Nephron progenitor cell (in vitro differentiated cells): ENCODE measurements at places on chromosomes 7 and 10.

- H3K4me1 ChIP-seq = peaks cover 21% of the 10 kb centered on the region
- no peaks in the 10 kb centered on the region for H3K36me3 ChIP-seq
- no peak overlapping the region for H3K27ac ChIP-seq
- DNase-seq = peak; percentile 94
- peaks cover 64% of the 10 kb centered on the region for H3K27me3 ChIP-seq
These were observed 135.9 kb upstream of the PODXL start for GRCh38 chr7:131692131-131692960.

DNA sequence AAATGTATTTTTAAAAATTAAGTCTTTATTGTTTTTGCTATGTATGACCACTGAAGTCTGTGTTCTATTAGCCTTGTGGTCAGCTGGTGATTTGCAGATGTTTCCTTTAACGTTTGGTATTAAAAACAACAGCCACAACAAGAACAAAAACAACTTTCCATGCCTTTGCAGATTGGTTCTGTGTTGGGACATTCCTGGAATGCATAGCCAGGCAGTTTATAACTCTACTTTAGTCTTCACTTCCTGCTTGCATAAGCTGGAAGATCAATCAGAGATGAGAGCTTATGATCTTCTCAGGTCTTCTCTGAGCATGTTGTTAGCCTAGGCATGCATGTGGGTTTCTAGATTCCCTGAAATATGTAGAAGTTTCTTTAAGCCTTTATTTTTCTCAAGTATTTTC lies 58.9 kb upstream of the SEMA3C start:
- peaks cover 15% of the 10 kb centered on the region for H3K36me3 ChIP-seq
- peaks cover 2% of the 10 kb centered on the region for H3K27me3 ChIP-seq
- H3K4me1 ChIP-seq = no peaks in the 10 kb centered on the region
- H3K4me3 ChIP-seq = no peak overlapping the region
- H3K27ac ChIP-seq = no peak overlapping the region
- DNase-seq = no peak

- peaks cover 7% of the 10 kb centered on the region for H3K4me1 ChIP-seq
- H3K36me3 ChIP-seq = no peaks in the 10 kb centered on the region
- H3K4me3 ChIP-seq = no peak overlapping the region
- H3K27ac ChIP-seq = no peak overlapping the region
- DNase-seq = peak; percentile 10
- H3K27me3 ChIP-seq = no peaks in the 10 kb centered on the region
These were observed 223.9 kb downstream of the GPR158 start for GRCh38 chr10:25398680-25399079.

GRCh38 chr7:51029701-51030191 lies 247.1 kb upstream of the GRB10 start:
- peaks cover 7% of the 10 kb centered on the region for H3K27me3 ChIP-seq
- no peak for DNase-seq
- no peaks in the 10 kb centered on the region for H3K36me3 ChIP-seq
- no peak overlapping the region for H3K4me3 ChIP-seq

DNA sequence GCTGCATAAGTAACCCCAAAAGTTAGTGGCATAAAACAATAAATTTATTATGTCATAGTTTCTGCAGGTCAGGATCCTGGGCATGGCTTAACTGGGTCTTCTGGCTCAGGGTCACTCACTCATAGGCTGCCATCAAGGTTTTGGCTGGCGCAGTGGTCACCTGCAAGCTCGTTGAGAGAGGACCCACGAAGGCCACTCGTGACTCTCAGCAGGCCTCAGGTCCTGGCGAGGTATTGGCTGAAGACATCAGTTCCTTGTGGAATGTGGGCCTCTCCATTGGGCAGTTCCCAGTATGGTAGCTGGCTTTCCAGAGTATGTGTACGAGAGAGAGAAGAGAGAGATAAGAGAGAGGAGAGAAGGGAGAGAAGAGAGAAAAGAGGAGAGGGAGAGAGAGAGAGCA lies 138.3 kb upstream of the KLF14 start:
- H3K27ac ChIP-seq = no peak overlapping the region
- no peak for DNase-seq
- peaks cover 5% of the 10 kb centered on the region for H3K27me3 ChIP-seq
- no peaks in the 10 kb centered on the region for H3K36me3 ChIP-seq
- H3K4me3 ChIP-seq = no peak overlapping the region

GRCh38 chr7:50564640-50565558 lies at the start of gene DDC:
DDC (minus strand) TSS chr7:50565405; CDS start chr7:50544085, 21,320 bp downstream.
- no peaks in the 10 kb centered on the region for H3K36me3 ChIP-seq
- no peak within 1 kb of the TSS for H3K27ac ChIP-seq
- DNase-seq = no peak
- H3K4me1 ChIP-seq = peaks cover 18% of the 10 kb centered on the region

DNA sequence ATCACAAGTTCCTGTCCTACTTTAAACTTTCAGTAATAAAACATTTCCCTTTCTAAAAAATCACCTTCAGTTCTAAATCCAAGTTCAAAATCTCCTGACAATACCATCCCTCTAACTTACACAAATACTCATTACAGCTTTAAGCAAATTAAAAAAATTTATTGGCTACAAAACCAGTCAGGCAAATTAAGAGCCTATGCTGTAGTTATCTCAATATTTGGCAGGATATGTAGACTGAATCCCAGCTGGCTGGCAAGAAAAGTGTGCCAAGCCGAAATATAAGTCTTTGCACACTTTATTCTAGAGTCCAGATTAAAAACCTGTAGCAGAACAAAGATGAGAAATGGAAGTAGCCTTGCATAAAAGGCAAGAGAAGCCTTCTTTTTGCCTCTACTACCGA lies 9.5 kb downstream of the WAPL start:
- H3K4me1 ChIP-seq = no peaks in the 10 kb centered on the region
- H3K36me3 ChIP-seq = peaks cover 62% of the 10 kb centered on the region
- no peak overlapping the region for H3K27ac ChIP-seq
- DNase-seq = no peak
- no peaks in the 10 kb centered on the region for H3K27me3 ChIP-seq

GRCh38 chr7:152643979-152644559 lies 31.9 kb downstream of the XRCC2 start:
- peaks cover 3% of the 10 kb centered on the region for H3K27me3 ChIP-seq
- no peak overlapping the region for H3K4me3 ChIP-seq
- no peak for DNase-seq
- no peaks in the 10 kb centered on the region for H3K4me1 ChIP-seq
- H3K27ac ChIP-seq = peak overlapping the region; percentile 49

DNA sequence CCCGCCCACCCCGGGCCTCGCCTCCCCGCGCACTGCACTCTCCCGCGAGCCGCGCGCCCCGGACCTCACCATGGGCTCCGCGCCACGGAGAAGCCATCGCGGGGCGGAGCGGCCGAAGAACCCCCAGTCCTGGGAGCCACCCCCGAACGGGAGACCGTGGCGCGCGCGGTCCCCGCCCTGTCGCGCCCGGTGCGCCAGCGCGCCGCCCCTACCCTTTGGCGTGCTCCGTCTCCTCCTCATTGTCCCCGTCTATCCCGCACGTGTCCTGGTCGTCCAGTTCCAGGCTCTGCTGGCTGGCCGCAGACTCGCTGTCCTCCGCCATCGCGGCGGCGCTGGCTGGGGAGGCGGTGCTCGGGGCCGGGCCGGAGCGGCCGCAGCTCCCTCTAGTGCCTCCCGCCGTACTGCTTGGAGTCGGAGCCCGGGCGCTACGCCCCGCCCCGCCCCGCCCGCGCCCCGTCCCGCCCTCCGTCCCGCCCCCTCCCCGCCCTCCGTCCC lies at the start of gene NMT2:
NMT2 (minus strand) TSS at position 403 of the 495 bp plus-strand sequence; CDS start at position 322, 81 bp downstream.
- H3K4me3 ChIP-seq = peak within 1 kb of the TSS; percentile 92
- peaks cover 11% of the 10 kb centered on the region for H3K36me3 ChIP-seq
- DNase-seq = no peak
- H3K27me3 ChIP-seq = peaks cover 7% of the 10 kb centered on the region
- H3K27ac ChIP-seq = peak within 1 kb of the TSS; percentile 95

DNA sequence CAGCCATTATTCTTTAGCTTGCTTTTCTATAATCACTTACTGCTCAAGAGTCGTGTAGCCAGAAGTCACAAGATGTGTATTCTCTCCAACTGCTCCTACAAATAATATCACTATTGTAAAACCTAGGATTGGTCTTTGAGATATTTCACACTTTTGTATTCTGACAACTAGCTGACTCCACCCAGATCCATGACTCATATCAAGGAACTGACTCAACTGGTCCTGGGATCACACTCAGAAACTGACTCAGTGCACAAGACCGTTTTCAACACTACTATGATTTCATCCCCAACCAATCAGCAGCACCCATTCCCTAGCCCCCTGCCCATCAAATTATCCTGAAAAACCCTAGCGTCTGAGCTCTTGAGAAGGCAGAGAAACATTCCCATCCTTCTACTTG lies 56.5 kb upstream of the ORC5 start:
- no peak overlapping the region for H3K27ac ChIP-seq
- H3K4me1 ChIP-seq = no peaks in the 10 kb centered on the region
- no peaks in the 10 kb centered on the region for H3K36me3 ChIP-seq
- no peak for DNase-seq
- H3K27me3 ChIP-seq = peaks cover 14% of the 10 kb centered on the region
- no peak overlapping the region for H3K4me3 ChIP-seq

DNA sequence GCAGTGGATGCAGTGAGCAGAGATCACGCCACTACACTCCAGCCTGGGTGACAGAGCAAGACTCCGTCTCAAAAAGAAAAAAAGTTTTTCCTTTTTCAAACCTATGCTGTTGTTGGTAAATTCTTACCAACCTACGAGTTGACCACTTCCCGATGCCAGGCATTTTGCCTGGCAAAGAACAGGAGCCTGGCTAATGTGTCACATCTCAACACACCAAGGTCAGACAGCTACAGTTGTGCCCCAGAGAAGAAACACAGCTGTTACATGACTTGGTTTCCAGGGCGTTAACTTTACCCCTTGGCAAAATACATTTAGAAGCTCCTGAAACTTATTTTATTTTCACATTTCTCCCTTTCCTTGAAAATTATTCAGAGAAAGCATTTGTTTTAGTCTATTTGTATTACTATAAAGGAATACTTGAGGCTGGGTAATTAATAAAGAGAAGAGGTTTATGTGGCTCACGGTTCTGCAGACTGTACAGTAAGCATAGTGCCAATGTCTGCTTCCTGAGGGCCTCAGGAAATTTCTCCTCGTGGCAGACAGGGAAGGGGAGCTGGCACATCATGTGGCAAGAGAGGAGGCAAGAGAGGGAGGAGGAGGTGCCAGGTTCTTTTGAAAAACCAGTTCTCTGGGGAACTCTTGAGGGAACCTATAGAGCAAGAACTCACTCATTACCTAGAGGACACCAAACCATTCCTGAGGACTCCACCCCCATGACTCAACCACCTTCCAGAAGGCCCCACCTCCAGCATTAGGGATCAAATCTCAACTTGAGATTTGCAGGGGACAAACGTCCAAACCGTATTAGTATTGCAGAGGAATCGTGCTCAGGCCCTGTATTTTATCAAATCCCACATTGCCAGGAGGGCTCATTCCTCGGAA lies 83.3 kb downstream of the PAXIP1 start:
- no peak for DNase-seq
- peaks cover 5% of the 10 kb centered on the region for H3K4me1 ChIP-seq
- H3K27me3 ChIP-seq = peaks cover 11% of the 10 kb centered on the region
- H3K27ac ChIP-seq = no peak overlapping the region
- no peaks in the 10 kb centered on the region for H3K36me3 ChIP-seq
- H3K4me3 ChIP-seq = no peak overlapping the region

DNA sequence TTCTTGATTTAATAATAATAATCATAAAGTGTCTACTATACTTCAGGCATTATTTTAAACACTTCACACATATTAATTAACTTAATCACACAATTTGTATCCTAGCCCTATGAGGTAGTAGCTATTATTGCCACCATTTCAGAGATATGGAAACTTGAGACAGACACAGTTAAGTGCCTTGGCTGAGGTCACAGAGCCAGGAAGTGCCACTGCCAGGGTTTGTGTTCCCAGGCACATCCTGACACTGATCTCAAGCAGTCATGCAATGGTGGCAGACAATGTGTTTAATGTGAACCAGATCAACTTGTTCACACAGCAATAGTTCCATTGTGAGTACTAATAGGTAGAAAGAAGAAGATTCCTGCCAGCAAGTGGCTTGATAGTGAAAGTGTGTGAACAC lies 666.0 kb downstream of the SUGCT start:
- H3K36me3 ChIP-seq = no peaks in the 10 kb centered on the region
- H3K27ac ChIP-seq = no peak overlapping the region
- no peak for DNase-seq
- H3K4me3 ChIP-seq = no peak overlapping the region
- H3K4me1 ChIP-seq = peaks cover 17% of the 10 kb centered on the region
- H3K27me3 ChIP-seq = no peaks in the 10 kb centered on the region

DNA sequence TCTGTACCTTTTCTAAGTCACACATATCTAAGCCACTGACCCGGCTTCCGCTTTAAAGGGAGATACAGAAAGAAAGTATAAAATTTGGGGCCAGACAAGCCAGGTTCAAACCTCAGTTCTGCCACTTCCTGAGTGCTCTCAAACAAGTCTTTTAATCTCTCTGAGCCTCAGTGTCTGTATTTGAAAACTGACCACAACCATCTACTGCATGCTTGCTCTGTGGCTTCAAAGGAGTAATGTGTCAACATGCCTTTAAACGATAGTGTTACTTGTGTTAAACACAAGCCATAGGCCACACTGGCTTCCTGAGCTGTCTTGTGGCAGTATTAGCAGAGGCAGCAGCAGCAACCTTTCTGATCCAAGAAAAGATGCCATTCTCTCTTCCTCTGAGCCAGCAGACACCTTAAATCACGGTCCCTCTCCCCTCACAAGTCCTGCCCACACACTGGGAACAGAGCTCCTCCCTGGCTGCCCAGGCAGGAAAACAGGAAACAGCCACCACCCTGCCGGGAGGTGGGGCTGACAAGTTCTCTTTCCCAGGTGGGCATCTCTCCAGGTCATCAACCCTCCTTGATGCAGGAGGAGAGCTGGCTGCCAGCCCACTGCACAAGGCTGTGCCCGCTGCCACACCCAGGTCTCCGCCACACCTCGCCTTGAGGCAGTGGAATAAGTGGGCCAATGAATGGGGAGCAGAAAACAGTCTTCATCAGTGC lies 10.7 kb downstream of the HIP1 start:
- peaks cover 7% of the 10 kb centered on the region for H3K27me3 ChIP-seq
- H3K36me3 ChIP-seq = no peaks in the 10 kb centered on the region
- H3K4me1 ChIP-seq = peaks cover 47% of the 10 kb centered on the region
- peak; percentile 23 for DNase-seq

DNA sequence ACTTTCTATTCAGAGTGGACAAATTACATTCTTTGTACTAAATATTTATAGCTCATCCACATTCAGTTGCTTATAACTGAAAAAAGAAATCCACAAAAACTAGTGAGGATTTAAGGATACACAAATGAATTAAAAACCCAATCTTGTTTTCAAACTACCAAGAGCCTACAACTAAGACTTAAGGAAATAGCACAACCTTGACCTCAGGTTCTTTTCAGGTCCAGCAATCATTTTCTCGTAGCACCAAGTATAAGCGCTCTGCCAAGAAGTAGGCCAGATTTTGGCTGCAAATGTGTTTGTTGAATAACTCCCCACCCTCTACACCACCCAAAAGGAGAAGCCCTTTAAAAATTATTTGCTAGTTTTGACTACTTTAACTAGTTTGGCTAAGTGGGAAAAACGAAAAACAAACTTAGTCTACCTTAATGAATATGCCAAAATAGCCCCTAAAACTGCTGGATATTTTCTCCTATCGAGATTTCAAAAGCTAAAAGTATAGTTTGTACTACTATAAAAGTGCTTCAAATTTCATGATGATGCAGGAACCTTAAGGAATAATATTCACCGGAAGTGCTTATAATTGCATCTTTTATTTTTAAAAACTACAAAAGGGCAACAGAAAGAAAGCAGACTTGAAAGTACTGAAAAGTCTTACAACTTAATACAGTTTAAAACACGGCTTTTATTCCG lies 2.7 kb upstream of the KMT2E start:
- H3K27me3 ChIP-seq = peaks cover 5% of the 10 kb centered on the region
- peak overlapping the region; percentile 99 for H3K4me3 ChIP-seq
- peak overlapping the region; percentile 100 for H3K27ac ChIP-seq
- no peak for DNase-seq
- peaks cover 25% of the 10 kb centered on the region for H3K36me3 ChIP-seq

- no peak overlapping the region for H3K4me3 ChIP-seq
- peaks cover 4% of the 10 kb centered on the region for H3K27me3 ChIP-seq
- no peaks in the 10 kb centered on the region for H3K36me3 ChIP-seq
These were observed 15.4 kb downstream of the LGI1 start for GRCh38 chr10:93773120-93773519.
